ENCODE measurements at places on chromosomes 7 and 10.
A peak's percentile ranks its signal among the peaks of the same experiment; 100 is the strongest.

DNA sequence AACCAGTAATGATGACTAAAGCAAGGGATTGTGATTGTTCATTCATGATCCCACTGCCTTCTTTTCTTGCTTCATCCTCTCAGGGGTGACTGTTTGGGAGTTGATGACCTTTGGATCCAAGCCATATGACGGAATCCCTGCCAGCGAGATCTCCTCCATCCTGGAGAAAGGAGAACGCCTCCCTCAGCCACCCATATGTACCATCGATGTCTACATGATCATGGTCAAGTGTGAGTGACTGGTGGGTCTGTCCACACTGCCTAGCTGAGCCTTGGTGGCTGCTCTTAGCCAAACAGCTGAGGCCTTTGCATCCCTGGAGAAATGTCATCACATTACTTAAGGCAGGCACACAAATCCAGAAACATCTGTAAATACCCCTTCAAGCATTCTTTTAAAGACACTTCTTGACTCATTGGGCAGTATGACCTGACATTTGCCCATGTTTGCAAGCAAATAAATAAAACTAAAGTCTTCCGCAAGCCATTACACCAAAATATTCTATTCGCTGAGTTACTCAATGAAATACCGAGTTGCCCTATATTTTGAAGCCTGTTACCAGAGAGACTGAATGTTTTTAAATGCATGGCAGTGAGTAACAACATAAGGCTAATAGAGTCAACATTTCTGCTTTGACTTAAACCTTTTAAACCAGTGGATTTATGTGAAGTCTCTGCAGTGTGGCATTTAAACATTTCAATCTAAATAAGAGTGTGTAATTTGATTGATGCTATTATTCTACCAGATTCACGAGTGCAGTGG lies 166.3 kb upstream of the LANCL2 start:
- no peak for DNase-seq

- DNase-seq: peak; percentile 85
Observed at GRCh38 chr7:4830176-4830575, 31.7 kb downstream of the PAPOLB start.

DNA sequence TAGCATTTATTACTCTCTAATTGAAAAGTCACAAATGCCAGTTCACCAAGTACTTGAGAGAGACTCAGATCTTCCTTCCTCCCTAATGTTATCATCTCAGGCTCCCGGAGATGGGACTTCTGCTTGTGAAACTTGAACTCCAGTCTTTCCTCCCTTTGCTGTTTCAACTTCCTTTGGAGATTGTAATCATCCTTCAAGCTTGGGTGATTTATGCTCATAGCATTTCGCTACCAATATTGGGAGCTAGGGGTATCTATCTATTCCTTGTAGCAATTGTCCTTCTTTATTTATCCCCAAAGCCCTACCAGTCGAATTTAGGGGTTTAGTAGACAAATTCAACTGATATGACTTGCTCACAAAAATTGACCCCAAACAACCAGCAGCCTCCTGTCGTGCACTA lies 117.9 kb upstream of the STARD3NL start:
- DNase-seq: no peak

- no peak for DNase-seq
Observed at GRCh38 chr10:44030132-44030531, 354.8 kb downstream of the CXCL12 start.

All from tongue (tissue), 3 donors.